ENCODE measurements at places on chromosomes 11 and 22.
A peak's percentile ranks its signal among the peaks of the same experiment; 100 is the strongest.

GRCh38 chr22:26479792-26480610, 3.6 kb downstream of the HPS4 start:
- no peak for DNase-seq

GRCh38 chr11:28834877-28835276, 726.7 kb downstream of the METTL15 start:
- DNase-seq = no peak

DNA sequence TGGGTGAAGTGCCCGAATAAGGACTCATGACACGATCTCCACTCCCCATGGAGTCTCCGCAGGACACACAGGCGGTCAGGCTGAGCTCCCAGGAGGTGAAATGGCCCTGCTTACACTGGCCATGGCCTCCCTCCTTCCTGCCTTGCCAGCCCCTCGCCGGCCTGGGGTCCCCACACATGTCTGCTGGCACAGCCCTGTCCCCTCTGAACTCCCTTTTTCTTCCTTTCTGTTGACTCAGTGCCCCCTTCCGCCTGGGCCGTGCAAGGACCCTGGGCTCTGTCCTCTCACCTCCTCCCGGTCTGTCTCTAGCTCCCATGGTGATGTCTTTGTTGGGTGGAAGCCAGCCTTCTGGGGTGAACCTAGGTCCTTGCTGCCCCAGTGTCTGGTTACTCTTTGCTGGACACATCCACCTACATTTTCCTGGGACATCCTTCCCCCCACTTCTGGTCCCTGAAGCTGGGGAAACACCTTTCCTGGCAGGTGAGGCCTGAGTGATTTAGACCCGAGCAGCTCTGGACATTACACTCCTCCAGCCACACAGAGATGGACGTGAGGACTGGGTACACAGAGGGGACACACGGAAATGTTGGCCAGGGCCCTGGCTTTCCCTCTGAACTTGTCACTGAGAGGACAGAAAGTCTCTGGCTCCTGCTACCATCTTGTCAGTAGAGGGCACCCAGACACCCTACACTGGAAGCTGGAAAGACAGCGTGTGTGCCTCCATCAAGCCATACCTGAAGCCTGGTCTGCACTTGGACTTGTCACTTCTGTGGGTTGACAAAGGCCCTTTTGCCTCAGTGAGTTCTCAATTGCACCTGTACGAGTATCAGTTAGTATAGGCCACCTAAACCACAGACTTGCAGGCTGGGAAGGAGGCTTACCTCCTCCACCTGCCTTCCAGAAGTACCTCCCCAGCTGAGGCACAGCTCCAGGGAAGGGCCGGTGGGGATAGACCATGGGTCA, 864.3 kb downstream of the TBC1D22A start:
- no peak for DNase-seq

GRCh38 chr11:57387289-57388030, 3.0 kb downstream of the PRG2 start:
- no peak for DNase-seq

DNA sequence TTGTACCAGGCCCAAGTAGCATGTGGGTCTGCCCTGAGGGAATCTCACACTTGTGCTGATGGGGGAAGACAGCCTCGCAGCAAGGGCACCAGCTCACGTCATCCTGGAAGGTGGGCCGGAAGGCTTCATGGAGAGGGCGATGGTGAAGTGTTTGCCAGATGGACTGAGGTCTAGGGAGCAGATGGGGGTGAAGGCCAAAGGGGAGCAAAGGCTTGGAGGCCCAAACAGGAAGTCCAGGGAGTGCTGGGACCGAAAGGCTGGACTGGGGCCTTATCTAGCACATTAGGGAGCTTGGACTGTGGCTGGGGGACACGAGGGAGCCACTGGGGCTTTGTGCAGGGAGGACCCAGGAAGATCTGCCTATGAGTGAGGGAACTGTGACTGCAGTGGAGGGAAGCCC, 1.2 kb upstream of the TNFRSF13C start:
- DNase-seq = no peak

DNA sequence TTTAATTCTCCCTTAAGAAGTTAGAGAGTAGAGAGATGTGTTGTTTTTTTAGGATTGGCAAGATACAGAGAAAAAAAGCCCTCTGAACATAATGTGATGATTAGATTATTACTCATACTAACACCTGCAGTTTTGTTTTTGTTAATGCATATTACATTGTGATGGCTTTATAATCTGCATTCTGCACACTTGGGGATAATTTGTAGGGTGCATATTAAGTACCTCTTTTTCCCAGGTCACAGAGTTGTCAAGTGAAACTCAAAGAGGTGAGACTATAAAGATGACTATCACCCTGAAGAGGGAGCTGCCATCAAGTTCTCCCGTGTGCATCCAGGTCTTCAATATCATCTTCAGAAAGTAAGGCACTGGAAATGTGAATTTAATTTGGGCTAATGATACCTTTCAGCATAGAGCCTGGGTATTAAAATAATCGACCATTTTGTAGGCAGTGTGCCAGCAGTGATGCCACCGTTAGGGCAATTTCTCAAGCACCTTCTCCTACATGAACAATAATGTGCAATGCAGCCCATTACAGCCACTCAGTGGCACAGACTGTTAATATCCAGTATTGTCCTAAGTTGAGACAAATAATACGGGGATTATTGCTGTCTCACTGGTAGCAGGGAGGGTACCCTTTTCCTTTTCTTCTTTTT, 16.2 kb downstream of the PIWIL4 start:
- DNase-seq = no peak

- DNase-seq = peak; percentile 100
Observed at GRCh38 chr11:777288-778255, at the start of gene GATD1. TSS of gene GATD1 (minus strand) at chr11:777487. CDS start at chr11:777462, 25 bp downstream.

DNA sequence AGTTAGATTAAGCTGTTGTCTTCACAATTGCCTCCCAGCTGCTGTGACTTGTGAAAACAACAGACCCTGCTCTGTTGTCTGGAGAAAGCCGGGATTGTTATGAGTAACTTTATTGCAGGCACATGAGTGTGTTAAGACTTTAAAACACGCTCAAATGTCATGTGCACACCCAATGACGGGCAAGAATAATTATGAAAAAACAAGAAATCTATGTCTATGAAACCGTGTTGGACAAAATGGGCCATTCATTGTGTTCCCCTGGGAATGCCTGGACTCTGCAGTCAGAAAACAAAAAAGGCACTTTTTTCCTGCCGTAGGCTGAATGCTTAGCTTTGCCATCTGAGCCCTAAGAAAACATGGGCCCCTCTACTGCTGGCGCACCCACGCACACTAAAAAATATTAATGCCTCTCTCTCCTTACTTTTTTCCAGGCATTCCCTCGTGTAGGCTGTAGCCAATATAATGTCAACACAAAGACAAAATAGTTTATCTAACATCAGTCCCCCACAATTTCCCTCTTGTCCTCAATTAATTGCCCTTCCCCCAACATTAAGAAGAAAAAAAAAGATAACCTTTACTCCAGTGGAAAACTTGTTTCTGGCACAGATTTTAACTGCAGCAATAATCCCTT, 207.9 kb downstream of the SOX6 start:
- no peak for DNase-seq

DNA sequence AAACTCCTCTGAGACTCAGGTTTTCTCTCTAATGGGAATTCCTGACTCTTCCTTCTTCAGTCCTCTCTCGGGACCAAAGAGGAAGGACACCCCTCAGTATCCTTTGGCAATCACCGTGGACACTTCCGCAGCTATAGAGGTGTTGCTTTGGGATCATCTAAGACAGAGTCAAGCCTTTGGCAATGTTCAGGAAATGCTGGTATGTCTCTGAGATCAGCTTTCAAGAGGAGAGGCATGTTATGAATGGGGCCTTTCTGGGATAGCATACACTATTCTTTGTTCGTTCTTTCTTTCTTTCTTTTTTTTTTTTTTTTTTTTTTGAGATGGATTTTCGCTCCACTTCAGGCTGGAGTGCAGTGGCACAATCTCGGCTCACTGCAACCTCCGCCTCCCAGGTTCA, 14.2 kb upstream of the OLFML1 start:
- no peak for DNase-seq

DNA sequence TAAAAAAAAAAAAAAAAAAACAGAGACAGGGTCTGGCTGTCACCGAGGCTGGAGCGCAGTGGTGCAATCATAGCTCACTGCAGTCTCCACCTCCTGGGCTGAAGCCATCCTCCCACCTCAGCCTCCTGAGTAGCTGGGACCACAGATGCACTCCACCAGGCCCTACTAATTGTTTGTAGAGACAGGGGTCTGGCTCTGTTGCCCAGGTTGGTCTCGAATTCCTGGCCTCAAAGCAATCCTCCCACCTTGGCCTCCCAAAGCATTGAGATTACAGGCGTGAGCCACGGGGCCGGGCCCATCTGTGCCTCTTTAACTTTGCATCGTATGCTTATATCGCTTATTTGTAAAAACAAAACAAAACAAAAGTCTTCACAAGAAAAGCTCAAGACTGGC, 3.1 kb downstream of the CPT1A start:
- DNase-seq = no peak

GRCh38 chr11:133503776-133504175, 28.5 kb downstream of the OPCML start:
- no peak for DNase-seq

DNA sequence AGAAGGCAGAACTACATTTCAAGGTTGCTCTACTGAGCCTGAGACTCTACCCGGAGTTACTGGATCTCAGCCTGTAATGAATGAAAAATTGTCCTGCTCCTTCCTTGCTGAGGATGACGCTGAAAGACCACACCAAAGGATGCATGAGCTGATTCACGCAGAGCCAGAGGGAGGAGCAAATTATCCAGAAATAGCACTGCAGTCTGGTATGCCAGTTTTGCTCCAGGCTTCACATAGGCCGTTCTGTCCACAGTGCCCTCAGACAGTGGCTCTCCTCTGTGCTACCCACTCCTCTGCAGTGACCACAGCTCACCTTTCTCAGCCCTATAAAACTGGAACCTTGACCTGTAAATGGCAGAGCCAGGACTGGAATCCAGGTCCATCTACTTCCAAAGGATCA, 79.3 kb upstream of the GALNT18 start:
- DNase-seq = no peak

- no peak for DNase-seq
Observed at GRCh38 chr11:133977067-133977677, 20.4 kb upstream of the IGSF9B start.

DNA sequence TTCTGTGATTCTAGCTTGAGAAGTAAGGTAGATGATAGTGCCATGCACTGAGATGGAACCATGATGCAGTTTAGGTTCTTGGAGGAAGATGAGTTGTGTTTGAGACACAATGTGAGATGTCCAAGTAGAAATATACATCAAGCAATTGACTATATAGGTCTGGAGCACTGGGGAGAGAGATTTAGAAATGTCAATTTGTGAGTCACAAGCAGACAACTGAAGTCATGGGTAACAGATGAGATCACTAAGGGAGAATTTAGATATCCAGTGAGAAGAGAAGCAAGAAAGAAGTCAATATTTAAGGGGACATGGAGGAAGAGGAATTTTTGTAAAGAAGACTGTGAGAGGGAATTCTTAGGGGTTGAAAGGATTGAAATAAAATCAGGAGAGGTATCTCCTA, 65.1 kb upstream of the RRAS2 start:
- DNase-seq = no peak

DNA sequence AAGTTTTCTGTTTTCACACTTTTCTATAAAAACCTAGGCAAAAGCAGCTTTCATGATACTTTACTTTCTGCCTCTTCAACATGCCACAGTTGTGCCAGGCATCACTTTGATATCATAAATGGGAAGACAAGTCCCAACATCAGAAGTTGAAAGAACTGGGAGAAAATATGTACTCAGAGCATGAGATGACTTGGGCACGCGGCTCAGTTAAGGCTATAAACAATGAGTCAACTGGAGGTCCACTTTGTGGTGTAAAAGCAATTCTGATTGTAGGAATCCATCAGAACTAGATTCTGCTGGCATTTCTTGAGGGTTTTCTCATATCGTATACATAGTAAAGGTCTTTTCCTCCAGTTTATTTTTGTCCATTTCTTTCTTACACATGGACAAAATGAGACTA, 109.7 kb upstream of the USP47 start:
- DNase-seq = no peak

GRCh38 chr11:57735619-57736298, 5.5 kb upstream of the SELENOH start:
- DNase-seq = no peak

GRCh38 chr22:39623603-39624500, 53.3 kb downstream of the CACNA1I start:
- DNase-seq = no peak

GRCh38 chr11:48098024-48098423, 117.7 kb downstream of the PTPRJ start:
- no peak for DNase-seq

- no peak for DNase-seq
Observed at GRCh38 chr11:99706848-99707247, 686.1 kb downstream of the CNTN5 start.

GRCh38 chr11:64045700-64046099, 10.0 kb downstream of the FLRT1 start:
- no peak for DNase-seq

- DNase-seq = no peak
Observed at GRCh38 chr22:46193898-46194310, 43.6 kb downstream of the PPARA start.

- DNase-seq = no peak
Observed at GRCh38 chr22:40478338-40479125, 108.1 kb downstream of the SGSM3 start.

- DNase-seq = no peak
Observed at GRCh38 chr11:97229936-97230335, 840.1 kb downstream of the JRKL start.

DNA sequence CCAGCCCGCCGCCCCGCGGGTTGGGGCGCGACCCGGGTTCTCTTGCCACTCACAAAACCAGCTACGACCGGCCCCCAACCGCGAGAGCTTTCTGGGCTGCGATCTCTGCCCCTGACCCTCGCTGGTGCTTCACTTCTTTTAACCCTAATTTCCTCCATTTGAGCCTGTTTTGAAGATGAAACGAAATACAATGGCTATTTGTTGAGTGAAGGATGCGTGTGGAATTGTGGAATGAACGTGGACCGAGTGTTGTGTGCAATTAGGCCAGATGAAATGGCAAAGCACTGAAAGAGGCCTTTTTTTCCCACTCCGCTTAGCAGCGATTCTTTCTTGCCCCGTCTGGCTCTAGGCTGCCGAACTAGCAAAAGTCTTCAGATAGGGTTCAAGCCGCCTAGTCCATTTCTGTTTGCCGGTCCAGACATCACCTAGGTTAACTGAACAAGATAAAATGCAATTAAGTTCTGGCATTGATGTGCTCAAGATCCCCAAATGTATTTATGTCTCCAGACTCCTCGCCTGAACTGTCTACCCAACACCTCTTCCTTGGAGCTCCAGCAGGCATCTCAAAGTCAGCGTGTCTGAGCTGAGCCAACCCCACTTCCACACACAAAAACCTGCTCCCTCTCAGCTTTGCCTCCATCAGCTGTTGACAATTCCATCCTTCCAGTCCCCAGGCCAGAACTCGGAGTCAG, 471 bp upstream of the TMEM184B start:
- no peak for DNase-seq

- DNase-seq = no peak
Observed at GRCh38 chr11:119637481-119637880, 91.5 kb downstream of the NECTIN1 start.

DNA sequence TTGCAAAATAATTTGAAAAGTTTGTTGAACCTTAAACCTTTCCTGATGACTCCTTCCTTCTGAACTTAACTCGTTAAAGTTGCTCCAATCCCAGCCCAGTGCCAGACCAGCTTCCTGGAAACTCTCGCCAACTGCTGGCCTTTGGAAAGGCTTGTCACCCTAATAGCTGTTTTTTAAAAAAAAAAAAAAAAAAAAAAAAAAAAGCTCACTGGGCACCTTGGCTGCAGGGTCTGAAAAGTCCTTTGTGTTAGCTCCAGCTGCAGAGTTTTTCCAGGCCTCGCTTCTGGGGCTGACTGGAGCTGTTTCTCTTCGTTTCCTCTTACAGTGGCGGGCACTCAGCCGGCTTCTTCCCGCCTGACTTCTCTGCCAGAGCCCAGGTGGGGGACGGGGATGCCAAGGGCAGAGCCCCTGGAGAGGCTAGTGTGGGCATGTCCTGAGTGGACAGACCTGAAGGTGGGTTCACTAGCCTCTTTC, 25.1 kb downstream of the KCNQ1OT1 start:
- no peak for DNase-seq

All from 8988T (cell line).